Stimulated activated CD8-positive, alpha-beta memory T cell treated with anti-CD3 and anti-CD28 coated beads, Interleukin-4, amount 100 ng/mL, for 48 hours (primary cell): ENCODE measurements at places on chromosomes 1 and 21.
A peak's percentile ranks its signal among the peaks of the same experiment; 100 is the strongest.

DNA sequence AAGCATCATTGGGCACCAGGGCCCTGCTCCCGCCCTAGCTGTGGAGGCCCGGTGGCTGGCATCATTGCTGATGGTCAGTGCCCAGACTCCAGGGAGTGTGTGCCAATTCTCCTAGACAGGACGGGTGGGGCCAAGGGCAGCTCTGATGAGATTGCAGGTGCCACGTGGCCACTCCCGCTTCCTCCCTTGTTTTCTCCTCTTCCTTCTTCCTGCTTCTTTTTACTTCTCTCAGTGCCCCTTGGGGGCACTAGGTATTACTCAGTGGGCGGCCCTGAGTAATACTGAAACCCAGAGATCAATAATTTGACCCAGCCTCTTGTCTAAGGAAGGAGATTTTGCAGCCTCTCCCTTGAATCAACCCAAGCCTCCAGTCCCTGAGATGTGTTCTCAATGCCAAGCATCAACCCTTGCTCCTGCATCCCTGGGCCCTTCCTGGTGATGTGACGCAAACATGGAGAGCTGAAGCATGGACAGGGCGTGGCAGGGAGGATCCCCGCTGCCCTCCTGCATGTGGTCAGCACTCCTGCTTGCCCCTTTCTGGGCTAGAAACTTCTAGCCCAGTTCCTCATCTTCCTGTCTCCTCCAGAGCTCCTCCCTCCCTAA is 32.4 kb downstream of the CDK18 start:
- peak; percentile 29 for DNase-seq

- no peak for DNase-seq
Measured at GRCh38 chr21:36089946-36090345, 20.1 kb downstream of the CBR1 start.

GRCh38 chr1:58780836-58781452 is 2.9 kb downstream of the JUN start:
- DNase-seq, result no peak

DNA sequence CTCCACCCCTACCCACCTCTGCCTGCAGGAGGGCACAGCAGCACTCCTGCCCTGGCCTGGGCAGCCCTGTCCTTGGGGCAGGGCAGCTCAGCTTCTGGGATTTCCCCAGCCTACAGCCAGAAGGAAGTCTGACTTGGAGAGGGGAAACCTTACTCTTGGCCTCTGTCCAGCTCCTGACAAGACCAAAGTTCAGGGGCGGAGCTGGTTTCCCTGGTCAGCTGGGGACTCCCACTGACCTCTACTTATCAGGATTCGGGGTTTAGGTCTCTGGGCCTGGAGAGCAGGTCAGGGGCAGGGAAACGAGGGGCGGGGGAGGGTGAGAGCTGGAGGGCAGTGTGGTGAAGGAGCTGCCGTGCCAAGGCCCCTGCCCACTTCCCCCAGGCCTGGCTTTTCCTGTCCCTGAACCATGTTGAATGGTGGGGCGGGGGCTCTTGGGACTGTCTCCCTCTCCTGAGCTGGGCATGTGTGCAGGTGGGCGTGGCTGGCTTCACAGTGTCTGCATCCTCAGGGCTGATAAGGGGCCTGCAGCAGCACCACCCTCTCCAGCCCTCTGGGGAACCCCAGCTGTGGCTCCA is 16.8 kb upstream of the ETV3 start:
- DNase-seq, result no peak

GRCh38 chr1:168833801-168834224 is 104.8 kb upstream of the DPT start:
- peak; percentile 23 for DNase-seq
